ENCODE measurements at places on chromosomes 1 and 21.

DNA sequence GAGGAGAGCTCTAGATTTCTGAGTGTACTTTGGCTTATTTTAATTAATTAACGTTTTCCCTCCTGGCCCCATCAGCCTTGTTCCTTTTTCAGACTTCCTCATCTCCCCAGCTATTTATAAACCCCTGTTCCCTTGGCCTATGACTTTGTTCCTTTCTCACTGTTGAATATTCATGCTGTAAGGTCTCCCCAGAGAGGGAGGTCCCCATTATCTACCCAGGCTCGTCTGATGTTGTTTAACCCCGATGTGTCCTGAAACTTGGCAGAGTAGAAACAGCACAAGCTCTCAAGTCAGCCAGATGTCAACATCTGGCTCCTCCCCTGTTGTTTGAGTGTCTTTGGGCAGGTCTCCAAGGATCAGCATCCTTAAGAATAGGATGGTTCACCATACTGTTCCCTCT is 153.6 kb downstream of the HIVEP3 start:
- DNase-seq: peak; percentile 2

DNA sequence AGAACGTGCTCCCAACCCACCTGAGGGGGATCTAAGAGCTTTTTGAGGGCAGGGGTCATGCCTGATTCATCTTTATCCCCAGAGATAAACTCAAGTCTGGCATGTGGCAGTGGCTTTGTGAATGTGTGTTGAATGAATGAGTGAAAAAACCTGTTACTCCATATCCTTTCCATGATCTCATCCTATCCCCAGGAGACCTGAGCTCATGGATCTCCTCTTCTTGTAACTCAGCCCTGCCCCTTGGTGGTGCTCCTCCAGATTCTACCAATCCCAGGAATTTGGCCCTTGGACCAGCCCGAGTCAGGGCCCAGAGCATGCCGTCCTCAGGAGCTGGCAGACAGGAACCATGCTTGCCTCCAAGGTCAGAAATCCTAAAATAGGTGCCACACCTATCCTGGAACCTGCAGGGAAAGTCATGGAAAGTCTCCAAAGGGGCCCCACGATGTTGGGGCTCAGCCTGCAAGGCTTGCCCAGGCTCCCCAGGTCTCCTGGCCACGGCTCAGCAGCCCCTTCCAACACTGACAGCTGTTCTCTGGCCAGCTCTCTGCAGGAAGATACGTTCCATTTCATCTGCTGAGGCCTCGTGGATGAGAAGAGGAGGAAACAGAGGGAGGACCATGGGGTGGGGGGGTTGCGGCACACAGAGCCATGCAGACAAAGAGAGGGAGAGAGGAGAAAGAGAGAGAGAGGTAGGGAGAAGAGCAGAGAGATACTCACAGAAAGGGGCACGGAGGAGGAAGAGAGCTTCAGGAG is 214.6 kb downstream of the TRABD2B start:
- DNase-seq: no peak

GRCh38 chr1:118118469-118118868 is 66.6 kb downstream of the SPAG17 start:
- DNase-seq: no peak

GRCh38 chr1:58805716-58806571 is 22.1 kb upstream of the JUN start:
- no peak for DNase-seq

GRCh38 chr1:183243161-183244050 is 57.3 kb downstream of the LAMC2 start:
- no peak for DNase-seq

GRCh38 chr1:40848530-40849189 is 13.5 kb downstream of the CITED4 start:
- peak; percentile 71 for DNase-seq

DNA sequence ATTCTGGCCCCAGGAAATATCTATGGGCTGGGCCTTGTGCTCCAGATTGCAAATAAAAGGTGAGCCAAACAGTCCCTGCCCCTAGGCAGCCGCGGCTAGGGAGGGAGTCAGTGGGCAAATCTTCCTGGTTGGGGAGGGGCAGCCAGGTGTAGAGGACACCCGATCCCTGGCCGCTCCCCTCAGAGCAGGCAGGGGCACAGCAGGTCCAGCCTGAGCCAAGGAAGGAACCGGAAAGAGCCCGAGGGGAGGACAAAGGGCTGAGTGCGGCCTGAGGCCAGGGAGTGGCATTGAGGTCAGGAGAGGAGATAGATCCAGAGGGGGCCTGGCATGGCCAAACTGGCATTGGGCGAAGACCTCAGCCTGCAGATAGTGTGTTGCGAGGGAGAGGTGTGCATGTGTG is 36.6 kb upstream of the ARF1 start:
- DNase-seq: peak; percentile 47

DNA sequence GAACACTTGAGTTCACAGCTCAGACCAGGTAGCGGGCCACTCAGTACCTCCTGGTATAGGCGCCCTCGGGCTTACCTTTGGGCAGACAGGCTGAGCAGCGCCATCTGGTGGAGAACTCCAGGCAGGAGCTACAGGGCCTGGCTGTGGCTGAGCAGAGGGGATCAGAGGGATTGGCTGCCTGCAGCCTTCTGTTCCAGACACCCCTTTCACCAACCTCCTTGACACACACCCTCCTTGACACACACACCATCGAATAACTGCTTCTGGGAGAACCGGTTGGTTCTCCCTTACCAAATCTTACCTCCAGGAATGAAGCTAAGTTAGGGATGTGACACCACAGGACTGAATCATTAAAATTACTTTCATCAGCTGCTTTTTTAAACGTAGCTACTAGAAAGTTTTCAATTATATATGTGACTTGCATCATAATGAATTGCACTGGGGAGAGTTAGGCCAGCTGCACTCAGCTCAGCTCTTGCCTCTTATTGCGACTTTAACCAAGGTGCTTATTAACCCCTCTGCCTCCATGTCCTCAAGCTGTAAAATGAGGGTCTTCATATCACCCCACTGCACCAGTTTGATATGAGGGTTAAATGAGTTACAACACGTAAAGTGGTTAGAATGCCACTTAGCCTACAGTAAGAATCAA is 6.6 kb downstream of the LIN28A start:
- DNase-seq: peak; percentile 94

GRCh38 chr1:194658090-194658439 is 1471.7 kb upstream of the B3GALT2 start:
- DNase-seq: no peak

All from spleen (tissue), 13 donors.